ENCODE measurements at places on chromosomes 7 and 10.
A peak's percentile ranks its signal among the peaks of the same experiment; 100 is the strongest.

GRCh38 chr10:3749600-3749999, 35.4 kb downstream of the KLF6 start:
- no peak for DNase-seq

DNA sequence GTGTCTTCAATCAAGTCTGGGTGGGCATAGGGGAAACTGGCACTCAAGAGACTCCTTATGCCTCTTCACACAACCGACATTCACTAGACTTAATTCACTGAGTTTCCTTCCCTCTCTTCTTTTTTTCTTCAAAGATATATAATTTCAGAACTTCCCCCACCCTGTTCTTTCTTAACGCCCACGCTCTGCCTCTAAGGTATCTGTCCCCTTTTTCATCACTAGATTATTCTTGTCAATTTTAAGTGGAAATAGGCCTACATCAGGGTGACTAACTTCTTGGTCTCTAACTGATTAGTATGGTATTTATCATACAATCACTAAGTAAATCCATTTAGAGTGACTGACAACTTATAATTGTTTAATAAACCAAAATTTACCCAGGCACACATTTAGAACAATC, 126.7 kb downstream of the CDCA7L start:
- no peak for DNase-seq

GRCh38 chr10:102085336-102085735, 20.2 kb downstream of the HPS6 start:
- no peak for DNase-seq

- no peak for DNase-seq
Measured at GRCh38 chr10:78274491-78274890, 240.8 kb downstream of the RPS24 start.

DNA sequence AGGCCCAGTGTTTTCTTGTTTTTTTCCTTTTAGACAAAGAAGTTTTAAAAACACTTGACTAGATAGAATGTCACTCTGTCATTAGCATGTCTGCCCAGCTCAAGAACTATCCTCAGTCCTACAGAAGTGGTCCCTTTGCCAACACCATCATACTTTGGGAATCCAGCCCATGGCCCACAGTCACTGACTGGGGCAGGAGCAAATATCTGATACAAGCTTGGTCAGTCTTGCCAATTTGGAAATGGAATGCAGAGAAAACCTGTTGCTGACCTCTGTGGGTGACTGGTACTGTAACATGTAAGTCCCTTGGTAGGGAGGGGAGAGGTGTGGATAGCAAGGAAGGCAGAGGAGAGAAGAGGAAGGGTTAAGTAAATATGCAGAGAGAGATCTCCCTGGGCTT, 47.8 kb downstream of the IPMK start:
- DNase-seq, result no peak

GRCh38 chr7:157670490-157671357, 333.9 kb downstream of the DNAJB6 start:
- no peak for DNase-seq

GRCh38 chr7:100477871-100478267, 1.1 kb downstream of the TSC22D4 start:
- DNase-seq, result peak; percentile 78

DNA sequence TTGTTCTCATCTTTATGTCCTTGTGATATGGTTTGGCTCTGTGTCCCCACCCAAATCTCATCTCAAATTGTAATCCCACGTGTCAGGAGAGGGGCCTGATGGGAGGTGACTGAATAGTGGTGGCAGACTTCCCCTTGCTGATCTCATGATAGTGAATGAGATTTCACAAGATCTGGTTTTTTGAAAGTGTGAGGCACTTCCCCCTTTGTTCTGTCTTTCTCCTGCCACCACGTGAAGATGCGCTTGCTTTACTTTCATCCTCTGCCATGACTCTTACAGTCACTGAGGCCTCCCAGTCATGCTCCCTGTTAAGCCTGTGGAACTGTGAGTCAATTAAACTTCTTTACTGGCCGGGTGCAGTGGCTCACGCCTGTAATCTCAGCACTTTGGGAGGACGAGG, 161.0 kb downstream of the HERPUD2 start:
- DNase-seq, result no peak

DNA sequence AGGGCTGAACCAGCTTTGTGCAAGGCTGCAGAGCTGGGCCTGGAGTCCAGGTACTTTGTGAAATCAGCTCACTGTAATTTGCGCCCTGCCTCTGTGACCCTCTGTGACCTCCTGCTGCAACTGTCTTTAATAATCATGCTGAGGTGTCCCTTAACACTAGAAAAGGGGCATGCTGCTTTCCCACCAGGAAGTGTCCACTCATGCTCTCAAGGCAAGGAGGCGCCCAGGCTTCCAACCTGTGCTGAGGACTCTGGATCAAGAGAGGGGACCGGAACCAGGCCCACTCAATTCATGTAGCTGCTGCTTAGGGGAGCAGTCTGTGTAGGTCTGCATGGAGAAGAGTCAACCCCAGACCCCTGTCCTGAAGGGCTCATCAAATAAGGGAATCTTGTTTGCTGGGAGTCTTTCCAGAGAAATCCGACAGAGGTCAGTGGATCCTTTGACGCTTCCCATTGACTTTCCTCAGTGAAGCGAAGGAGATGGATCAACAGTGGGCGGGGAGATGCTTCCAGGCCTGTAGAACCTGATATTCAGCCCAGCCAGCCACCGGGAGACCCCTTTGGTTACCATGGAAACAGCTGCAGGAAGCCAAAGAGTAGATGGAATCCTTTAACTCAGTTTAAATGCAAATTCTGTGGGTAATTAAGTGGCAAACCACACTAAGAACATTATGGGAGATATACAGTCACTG, 945.9 kb downstream of the GRID1 start:
- no peak for DNase-seq

DNA sequence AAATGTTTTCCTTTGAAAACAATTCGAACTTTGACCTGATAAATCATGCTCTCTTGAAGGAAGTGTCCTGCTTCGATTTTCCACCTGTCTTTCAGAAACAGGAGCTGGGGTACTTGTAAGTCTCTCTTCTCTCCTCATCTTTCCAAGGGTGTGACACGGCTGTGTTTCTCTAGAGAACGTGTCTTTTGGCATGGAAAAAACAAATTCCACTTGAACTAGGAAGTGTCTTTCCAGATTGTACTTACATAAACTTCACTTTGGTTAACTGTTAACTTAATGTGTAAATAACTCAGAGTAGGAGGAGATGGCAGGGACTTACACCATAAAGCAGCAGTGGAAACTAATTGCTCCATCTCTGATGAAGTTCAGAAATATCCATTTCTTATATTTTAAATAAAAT, 4.2 kb upstream of the CALCR start:
- no peak for DNase-seq

DNA sequence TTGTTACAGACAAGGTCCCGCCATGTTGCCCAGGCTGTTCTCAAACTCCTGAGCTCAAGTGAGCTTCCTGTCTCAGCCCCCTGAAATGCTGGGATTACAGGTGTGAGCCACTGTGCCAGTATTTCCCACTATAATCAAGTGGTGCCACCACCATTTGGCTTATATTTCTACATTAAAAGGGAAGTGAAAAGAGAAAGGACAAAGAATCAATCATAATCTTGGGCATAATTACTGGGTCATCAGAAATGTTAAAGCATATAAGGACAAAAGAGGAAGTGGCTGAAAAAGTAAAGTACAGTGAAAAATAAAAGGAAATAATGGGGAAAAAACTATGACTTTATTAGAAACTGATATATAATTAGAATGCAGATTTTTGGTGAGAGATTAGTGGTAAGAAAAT, 25.7 kb upstream of the ENTPD1 start:
- no peak for DNase-seq

- no peak for DNase-seq
Measured at GRCh38 chr7:51950813-51951212, 634.2 kb upstream of the COBL start.

DNA sequence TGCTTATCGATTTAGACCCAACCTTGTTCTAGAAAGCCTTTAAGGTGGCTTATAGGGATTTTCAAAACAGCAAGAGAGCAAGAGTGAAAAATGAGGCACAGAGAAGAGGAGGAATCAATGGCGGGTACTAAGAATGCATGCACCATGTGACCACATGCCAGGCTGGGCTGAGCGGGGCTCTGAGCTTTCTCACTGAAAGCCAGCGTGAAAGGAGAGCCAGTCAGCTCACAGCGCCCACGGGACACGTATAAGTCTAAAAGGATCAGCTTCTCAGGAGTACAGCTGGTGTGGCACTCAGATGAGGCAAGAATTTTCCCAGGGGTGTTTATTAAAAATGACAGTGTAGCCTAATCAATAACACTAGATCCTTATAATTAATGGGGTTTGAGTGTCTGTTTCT, 114.3 kb downstream of the SLIT1 start:
- DNase-seq, result no peak

GRCh38 chr7:93117852-93118530, at the start of gene SAMD9:
TSS of gene SAMD9 (minus strand) at chr7:93117979. CDS start at chr7:93106097, 11,882 bp downstream.
- peak; percentile 66 for DNase-seq

DNA sequence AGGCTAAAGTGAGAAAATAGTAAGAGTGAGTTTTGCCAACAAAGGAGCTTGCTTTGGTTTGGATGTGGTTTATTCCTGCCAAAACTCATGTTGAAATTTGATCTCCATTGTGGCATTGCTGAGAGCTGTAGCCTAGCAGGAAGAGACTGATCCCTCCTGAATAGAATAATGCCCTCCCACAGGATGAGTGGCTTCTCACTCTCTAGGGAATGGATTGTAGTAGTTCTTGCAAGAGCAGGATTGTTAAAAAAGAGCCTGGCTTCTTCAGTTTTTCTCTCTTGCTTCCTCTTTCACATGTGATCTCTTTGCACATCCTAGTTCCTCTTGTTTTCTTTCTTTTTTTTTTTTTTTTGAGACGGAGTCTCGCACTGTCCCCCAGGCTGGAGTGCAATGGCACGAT, 34.4 kb downstream of the ASAH2 start:
- no peak for DNase-seq

DNA sequence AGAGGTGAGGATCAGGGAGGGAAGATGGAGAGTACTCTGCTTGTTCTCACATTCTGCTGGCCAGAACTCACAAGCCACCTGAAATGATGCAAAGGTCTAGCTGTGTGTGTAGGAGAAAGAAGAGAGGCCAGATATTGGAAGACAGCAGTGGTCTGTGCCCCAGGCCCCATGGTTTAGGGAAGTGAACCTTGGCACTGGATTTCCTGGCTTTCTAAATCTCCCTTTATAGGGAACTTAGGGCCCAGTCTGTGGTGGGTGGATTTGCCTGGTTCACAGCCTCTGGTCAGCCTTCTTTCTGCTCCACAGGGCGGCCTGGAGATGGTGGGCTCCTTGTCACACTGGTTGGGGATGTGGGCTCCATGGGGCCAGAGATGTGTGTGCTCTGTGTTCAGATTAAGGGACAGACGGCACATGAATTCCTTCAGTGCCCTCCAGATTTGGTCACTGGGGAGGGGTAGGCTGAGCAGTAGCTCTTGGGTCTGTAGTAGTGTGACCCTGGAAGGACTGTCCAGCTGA, 9.5 kb upstream of the SH2D4B start:
- DNase-seq, result no peak

DNA sequence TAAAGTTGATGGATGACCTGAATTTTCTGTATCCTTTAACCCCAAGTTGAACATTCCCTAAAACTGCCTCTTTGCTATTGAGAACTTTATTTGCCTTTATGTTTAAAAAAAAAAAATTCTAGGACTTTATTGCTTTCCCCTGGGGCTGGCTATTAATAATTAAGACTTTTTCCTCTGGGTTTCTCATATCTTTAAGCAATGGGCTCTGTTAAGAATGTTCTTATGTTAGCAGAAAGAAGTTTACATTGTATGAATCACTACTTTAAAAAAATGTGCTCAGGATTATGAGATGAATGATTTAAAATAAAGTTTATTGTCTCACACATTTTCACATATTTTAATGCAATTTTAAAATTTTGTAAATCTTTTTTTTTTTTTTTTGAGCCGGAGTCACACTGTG, 19.5 kb downstream of the TAX1BP1 start:
- no peak for DNase-seq

GRCh38 chr7:94311515-94311914, 83.2 kb upstream of the COL1A2 start:
- no peak for DNase-seq

GRCh38 chr10:986137-986825, 2.0 kb upstream of the GTPBP4 start:
- DNase-seq, result no peak

DNA sequence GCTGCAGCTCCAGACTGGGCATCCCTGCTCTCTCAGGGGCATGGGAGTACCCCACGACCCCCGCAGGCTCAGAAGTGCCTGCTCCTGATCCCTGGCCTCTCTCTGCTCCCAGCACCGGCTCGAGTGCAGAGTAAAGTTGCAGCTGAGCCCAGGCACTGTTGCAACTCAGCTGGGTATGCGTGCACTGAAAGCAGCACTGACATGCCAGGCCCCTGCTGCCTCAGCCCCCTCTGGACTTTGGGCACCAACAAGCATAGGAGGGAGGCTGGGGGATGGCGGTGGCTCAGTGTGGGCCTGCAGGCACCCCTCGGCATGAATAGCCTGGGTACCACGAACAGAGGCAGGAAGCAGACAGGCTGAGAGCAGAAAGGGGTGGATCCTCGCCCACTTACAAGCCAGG, 295.3 kb downstream of the GRM8 start:
- DNase-seq, result no peak

DNA sequence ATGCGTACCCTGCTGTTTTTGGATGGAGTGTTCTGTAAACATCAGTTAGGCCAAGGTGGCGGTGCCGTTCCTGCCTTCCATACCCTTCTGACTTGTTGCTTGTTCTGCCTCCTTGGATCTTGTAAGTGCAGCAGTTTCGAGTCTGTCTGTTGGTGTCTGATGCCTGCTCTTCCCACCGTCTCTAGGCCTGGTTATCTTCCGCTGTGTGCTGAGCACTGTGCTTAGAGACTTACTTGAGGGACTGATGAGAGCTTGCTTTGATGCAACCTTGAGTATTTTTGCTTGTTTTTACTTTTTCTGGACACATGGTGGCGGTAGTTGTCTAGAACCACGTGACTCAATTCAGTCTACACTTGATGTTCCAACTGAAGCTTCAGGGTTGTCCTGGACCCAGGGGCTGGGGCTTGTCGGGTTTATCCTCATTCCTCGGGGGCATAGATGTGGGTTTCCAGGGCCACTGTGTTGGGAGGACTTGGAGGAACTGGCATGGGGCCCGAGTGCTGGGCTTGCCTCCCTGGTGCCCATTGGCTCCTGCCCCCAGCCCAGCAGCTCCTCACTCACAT, 14.4 kb upstream of the SPRN start:
- DNase-seq, result no peak

- no peak for DNase-seq
Measured at GRCh38 chr10:70381471-70382421, 679 bp downstream of the LRRC20 start.

DNA sequence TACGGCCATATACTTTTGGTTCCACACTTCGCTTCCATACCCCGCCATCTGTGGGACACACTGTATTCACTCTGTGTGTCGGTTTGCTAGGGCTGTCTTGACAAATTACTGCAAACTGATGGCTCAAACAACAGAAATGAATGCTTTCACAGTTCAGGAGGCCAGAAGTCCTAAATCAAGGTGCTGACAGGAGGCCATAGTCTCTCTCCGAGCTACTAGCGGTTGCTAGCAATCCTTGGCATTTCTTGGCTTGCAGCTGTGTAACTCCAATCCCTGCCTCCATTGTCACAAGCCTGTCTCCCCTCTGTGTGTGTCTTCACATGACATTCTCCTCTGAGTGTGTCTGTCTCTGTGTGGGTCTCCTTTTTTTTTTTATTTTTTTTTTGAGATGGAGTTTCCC, 28.9 kb upstream of the BMPR1A start:
- DNase-seq, result no peak
